ENCODE measurements at places on chromosomes 4 and X. TPM values are rescaled to one million over a fixed set of nuclear protein-coding genes. Genes with fewer than 3 reads are reported as not detected.

NEXMIF gene
- under 0.01 TPM for total RNA-seq

MMRN1 gene
- total RNA-seq, result 3,210 TPM

TRPC3 gene
- total RNA-seq, result not detected

NEIL3 gene
- total RNA-seq, result 1.9 TPM

SGMS2 gene
- total RNA-seq, result 33.6 TPM

ZNF711 gene
- 10.3 TPM for total RNA-seq

EIF2S3 gene
- 256 TPM for total RNA-seq

PF4V1 gene
- total RNA-seq, result not detected

Data from dermis lymphatic vessel endothelial cell (primary cell).